NCI-H446 (cell line): ENCODE measurements at places on chromosomes 3 and 15.
A peak's percentile ranks its signal among the peaks of the same experiment; 100 is the strongest.

- DNase-seq: peak; percentile 73
Observed at GRCh38 chr3:156675830-156676767, 1.7 kb downstream of the TIPARP start.

GRCh38 chr3:149299938-149300801 lies 33.3 kb downstream of the TM4SF18 start:
- no peak for DNase-seq

GRCh38 chr3:53140847-53141845 lies 10.9 kb upstream of the RFT1 start:
- DNase-seq: no peak

DNA sequence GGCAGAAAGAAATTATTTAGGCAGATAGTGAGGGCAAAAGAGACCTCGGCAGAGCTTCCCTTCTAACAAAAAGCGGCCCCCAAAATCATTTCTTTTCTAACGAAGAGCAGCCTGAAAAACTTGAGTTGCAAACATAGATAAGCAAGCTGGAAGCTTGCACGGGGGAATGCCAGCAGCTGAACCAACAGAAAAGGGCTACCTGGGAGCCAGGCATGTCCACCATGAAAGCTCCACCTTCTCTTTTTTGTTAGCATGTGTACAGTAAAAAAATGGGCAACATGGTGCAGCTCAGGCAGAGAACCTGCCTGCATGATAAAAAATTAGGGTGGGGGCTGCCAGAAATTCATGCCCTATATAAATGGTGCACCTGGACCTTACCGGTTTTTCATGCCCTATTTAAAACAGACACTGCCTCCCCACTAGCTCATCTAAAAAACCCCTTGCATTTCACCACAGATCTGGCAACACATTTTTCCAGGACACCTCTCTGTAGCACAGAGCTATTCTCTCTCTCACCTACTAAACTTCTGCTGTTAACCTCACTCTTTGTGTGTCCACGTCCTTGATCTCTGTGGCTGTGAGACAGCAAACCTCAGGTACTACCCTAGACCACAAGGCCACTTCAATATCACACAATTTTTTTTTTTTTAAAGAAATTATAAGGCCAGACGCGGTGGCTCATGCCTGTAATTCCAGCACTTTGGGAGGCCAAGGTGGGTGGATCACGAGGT lies 18.7 kb downstream of the SLC33A1 start:
- DNase-seq: no peak

- DNase-seq: no peak
Observed at GRCh38 chr3:52237006-52237656, 1.8 kb downstream of the TWF2 start.

- DNase-seq: no peak
Observed at GRCh38 chr3:60064210-60065178, 1014.7 kb upstream of the CFAP20DC start.

DNA sequence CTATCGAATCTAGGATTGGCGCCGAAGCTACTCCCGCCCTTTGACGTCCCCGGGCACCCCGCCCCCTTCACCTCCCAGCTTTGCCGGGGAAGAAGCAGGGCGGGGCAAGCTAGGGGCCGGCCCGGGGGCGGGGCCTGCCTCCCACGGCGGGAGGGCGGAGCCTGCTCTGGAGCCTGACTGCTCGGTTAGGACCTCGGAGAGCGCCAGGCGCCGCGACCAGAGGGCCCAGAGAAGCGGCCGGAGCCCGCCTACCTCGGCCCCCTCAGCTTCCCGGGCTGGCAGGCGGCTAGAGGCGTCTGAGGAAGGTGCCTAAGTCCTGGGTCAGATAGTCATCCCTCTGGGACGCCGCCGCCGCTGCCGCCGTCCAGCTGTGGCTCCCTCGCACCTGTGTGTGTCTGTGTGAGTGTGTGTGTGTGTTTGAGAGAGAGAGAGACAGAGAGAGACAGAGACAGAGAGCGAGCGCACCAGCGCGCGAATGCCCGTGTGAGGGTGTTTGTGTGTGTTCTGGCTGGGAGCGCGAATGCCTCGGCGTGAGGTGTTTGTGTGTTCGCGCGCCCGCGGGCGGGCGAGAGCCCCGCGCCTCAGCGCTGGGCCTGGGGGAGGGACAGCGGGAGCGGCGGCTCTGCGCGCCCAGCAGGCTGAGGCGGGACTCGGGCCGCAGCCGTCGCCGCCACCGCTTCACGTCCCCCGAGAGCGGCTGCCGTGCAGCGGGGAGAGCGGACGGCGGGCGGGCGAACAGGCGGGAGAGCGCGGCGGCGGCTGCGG lies at the start of gene STXBP5L:
Gene STXBP5L (plus strand): TSS at position 176 of the 765 bp plus-strand sequence. CDS start 1,374 bp downstream, outside the sequence.
- DNase-seq: peak; percentile 97

GRCh38 chr15:60652870-60653269 lies 173.9 kb upstream of the ICE2 start:
- DNase-seq: no peak
